ENCODE measurements at places on chromosomes 3 and 15. TPM values are rescaled to one million over a fixed set of nuclear protein-coding genes. Genes with fewer than 3 reads are reported as not detected.
A peak's percentile ranks its signal among the peaks of the same experiment; 100 is the strongest.

CATSPER2 gene
- 1.5 TPM for total RNA-seq

CYP1A2 gene
- not detected for total RNA-seq

DNA sequence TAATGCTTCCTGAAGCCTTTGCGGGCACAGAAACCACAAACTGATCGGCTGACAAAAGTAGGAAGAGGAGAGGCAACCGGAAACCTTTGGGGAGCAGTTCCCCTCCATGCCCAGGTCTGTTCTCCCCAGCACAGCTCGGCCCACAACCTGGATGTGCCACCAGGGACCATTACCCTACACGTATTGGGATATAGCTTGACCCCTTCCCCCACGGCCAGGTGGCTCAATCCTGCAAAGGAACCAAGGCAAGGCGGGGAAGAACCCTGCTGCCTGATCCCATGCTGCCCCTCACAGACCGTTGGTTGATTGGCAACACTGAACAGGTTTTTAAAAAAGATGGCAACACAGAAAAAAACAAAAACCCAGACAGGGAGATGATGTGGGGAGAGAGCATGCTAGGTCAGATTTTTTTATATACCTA is 19.7 kb upstream of the TCAIM start:
- no peak for DNase-seq

DNA sequence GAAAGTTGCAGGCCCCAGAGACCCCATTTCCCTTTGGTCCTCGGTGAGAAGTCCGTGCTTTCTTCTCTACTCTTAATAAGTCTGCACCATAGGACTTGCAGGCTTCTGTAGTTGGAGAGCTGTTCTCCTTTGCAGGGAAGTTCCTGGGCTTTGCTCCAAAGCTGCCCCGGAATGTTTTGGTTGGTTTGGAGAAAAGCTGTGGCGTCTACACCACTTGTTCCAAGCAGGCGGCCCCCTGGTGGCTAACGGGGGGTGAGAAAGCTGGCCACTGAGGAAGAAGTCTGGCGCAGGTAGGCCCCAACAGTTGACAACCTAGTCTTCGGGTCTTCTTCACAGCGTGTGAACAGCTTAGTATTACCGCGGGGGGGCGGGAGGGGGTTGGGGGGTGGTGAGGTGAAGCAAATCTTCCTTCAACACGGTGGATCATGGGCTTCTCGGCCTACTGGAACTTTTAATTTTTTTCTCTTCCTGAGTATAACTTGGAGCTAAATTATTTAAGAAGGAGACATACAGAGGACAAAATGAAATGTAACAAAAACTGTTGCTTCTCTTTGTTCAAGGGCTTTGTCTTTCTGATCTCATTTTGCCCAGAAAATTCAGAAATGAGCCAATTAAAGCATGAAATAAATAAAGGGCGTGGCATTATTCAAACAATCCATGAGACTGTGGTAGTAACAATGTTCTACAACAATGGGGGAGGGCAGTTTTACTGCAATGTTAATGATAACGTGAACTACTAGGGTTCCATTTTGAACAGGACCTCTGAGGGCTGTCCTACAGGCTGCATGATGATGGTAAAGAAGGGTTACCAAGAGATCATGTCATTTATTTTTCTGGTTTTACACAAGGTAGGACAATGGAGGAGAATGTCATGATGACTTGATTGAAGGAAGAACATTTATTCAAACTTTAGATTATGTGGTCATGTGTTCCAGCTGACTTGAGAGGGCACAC is 2.2 kb upstream of the THRB start:
- peak; percentile 9 for DNase-seq

GRCh38 chr3:152583963-152584362 is 251.0 kb upstream of the P2RY1 start:
- no peak for DNase-seq

- no peak for DNase-seq
These were observed 198.6 kb upstream of the PLSCR5 start for GRCh38 chr3:146803745-146804144.

DNA sequence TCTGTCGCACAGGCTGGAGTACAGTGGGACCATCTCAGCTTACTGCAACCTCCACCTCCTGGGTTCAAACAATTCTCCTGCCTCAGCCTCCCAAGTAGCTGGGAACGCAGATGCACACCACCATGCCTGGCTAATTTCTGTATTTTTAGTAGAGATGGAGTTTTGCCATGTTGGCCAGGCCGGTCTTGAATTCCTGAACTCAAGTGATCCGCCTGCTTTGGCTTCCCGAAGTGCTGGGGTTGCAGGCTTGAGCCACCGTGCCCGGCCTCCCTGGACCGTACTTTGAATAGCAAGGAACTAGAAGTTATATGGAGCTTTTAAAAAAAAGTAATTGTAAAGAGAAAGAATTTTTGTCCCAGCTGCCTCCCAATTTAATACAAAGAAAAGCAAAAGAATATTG is 8.3 kb upstream of the ANKUB1 start:
- DNase-seq, result no peak
